ENCODE measurements at places on chromosomes 1 and 21.

GRCh38 chr1:44059212-44059611 lies 27.9 kb upstream of the SLC6A9 start:
- no peak for DNase-seq

- DNase-seq: peak; percentile 30
Observed at GRCh38 chr1:47002211-47002610, 21.3 kb upstream of the CYP4X1 start.

- DNase-seq: no peak
Observed at GRCh38 chr1:84027368-84027767, 28.4 kb upstream of the TTLL7 start.

GRCh38 chr21:27507695-27508094 lies 540.8 kb upstream of the ADAMTS5 start:
- no peak for DNase-seq

DNA sequence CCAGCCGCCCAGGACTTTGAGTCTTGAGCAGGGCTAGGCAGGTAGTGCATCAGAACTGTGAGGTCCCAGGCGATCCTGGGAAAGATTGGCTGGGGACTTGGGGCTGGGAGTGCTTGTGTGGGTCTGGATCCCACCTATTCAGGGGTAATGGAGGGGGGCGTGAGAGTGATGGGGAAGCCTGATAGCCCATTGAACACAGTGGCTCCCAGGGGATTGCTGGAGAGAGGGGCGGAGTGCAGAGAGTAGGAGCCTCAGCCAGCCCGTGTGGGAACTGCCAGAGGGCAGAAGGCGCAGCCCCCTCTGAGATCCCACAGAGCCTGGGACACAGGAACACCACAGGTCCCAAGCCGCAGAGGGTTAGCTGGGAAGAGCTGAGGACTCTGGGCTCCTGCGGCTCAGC lies 19.3 kb upstream of the PDZK1IP1 start:
- DNase-seq: no peak

DNA sequence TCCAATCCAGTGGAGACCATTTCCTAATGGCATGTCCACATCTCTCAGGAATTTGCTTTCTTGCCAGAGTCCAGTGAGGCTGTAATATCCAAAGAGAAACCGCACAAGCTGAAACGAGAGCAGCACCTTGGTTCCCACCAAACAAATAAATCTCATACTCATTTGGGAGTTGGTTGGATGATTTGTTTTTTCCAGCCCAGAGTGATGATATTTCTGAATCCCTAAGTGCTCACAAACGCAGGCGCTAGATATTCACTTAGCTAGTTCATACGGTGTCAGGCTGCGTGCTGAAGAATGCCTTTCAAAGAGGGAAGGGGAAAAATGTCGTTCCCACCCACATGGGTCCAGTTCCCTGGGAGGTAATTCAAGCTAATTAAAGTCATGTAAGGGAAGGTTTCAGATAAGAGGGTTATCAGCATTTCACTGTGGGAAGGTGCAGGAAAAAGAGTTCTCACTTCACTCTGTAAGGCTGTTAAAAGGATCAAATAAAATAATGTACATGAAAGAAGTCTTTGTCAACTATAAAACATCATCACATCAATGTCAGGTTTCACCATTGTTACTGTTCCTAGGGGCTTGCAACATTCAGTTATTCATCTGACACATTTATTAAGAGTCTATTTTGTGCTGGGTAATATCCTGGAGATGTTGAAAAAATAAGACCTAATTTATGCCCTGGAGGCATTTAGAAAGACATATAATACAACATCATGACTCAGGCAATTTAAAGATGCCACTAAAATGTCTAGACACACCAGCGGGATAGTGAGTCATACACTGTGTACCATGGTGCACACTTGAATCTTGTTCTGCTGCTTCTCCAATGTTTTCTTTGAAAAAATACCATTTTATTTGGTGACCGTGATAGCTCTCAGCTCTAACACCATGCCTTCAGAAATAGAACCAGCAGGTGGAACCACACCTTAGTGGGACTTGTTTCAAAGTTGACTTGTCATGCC lies 19.3 kb downstream of the DPT start:
- DNase-seq: peak; percentile 46

GRCh38 chr1:20787840-20788795 lies 1.0 kb upstream of the HP1BP3 start:
- no peak for DNase-seq

- DNase-seq: no peak
Observed at GRCh38 chr1:153375511-153375910, at the start of gene S100A12. Gene S100A12, minus strand, starts transcription at chr1:153375621. Its CDS starts 1,029 bp downstream, at chr1:153374592.

DNA sequence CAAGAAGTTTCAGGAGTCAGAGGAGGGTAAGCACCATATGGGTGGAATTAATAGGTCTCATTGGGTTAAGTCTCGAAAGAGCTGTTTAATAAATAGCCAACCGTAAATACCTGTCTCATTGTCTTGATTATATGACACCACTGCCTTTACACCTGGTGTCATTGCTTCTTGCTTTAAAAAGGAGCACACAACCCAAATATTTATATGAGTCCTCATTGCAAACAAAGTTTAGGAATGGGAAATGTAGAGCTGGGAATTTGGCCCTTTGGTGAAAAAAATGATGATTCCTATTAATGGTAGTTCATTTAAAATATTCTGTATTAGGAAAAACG lies 2.1 kb downstream of the BACH1 start:
- DNase-seq: no peak

- no peak for DNase-seq
Observed at GRCh38 chr1:212438831-212439237, 6.1 kb downstream of the NENF start.

DNA sequence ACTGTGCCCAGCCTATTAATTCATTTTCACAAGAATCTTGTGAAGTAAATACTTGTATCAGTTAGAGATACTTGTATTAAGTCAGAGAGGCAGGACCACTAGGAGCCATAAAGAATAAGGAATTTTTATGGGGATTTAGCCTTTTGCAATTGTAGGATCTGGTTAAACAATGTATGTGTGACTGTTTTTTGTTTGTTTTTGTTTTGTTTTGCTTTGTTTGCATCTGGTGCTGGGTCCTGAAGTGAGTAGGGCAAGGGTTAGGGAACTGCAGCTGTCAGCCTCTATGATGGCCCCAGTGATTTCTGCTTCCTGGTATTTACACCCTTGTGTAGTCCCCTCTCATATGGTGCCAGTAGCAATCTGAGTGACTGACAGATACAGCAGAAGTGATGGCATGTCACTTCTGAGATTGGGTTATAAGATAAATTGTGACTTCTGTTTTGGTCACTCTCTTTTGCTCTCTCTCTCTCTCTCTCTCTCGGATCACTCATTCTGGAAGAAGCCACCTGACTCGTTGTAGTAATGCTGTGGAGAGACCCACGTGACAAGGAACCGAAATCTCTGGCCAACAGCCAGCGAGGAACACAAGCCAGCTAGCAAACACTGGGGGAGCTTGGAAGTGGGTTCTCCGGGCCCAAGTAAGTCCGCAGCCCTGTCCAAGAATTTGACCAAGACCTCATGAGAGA lies 96.2 kb upstream of the MARK1 start:
- no peak for DNase-seq

DNA sequence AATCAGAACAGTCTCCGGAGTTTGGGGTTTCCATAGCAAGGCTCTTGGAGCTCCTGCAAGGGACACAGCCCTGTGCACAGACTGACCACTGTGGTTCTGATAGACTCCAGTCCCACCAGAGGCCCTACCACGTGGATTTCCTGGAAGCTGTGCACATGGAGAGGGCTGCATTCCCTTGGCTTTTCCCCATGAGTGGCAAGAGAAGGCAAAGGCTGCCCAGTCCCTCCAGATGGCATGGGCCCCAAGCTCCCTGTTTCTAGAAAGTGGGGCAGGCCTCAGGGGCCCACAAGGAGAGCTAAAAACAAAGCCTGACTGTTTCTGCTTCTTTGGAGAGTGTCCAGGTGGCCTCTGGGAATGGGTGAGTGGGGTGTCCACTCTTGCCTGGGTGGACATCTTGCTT lies 87.5 kb downstream of the DDX20 start:
- no peak for DNase-seq

DNA sequence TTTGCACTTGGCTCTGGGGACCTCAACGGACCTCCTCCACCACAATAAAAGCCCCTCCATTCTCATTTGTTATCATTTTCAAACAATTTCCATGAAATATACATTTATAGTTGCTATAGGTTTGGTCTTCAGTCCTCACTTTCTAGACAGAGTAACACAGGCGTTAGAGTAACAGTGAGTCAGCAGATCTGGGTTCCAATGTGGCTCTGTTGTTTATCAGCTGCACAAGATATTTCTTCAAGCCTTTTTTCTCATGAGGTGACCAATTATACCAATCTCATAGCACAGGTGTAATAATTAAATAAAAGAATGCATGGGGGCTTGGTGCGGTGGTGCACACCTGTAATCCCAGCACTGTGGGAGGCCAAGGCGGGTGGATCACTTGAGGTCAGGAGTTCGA lies 32.8 kb upstream of the PSMB2 start:
- DNase-seq: no peak

GRCh38 chr1:152506899-152507498 lies 3.6 kb upstream of the LCE5A start:
- DNase-seq: no peak

DNA sequence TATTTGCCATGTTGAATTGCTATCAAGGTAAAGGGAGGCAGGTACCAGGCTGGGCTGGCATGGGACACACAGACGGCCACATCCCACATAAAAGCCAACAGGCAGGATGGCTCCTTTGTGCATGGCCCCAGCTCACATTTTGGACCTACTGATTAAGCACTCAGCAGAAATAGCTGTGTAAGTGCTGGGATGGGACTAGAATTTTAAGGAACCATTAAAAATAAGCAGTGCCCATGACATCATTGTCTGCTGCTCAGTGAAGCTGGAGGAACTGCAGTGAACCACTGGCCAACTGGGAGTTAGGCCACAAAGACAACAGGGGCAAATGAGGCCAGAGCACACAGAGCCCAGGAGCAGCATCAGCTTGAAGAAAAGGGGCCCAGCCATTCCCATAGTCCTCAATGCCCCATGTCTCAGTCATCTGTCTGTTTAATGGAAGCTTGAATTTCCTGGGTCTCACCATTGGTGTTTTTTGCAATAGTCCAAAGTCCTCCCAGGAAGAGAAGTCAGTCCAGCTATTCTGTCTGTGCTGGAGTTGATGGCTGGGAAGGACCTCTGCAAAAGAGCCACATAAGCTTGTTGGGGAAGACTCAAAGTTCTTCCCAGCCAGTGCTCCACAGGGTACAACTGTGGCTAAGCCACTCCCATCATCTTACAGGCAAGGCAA lies 45.3 kb upstream of the TNR start:
- no peak for DNase-seq

GRCh38 chr1:229509576-229509975 lies 1.4 kb upstream of the NUP133 start:
- peak; percentile 57 for DNase-seq

DNA sequence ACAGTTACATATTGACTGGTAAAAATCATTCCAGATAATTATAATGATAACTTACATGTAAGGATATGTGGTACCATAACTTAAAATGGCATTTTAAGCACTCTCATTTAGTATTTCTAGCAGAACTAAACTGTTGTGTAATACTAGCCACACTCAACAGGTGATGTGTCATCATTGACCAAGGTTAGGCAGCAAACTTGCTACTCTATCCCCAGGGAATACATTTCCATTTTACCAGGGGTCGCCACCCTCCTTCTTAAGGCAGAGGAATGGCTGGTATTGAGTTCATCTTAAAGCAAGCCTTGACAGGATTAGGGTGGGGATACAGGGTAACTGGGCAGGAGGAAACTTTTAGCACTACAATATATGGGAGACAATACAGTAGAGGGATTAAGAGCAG lies 259.8 kb upstream of the CAMK1G start:
- no peak for DNase-seq

DNA sequence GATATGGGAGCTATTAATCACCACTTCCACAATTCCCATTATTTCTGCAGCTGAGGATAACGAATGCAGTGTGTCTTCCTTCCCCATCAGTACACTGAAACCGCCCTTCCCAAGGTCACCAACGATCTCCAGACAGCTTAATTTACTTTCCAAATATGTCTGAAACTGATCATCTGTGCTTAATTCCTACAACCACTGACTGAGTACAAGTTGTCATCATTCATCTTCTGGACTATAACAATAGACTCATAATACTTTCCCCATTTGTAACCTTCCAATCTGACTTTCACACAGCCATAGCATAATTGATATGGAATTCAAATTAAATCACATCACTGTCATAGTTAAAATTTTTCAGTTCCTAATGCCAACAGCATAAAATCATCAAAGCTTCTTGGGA lies 17.4 kb downstream of the DNM3 start:
- no peak for DNase-seq

GRCh38 chr1:41872074-41872473 lies 46.6 kb downstream of the HIVEP3 start:
- no peak for DNase-seq

GRCh38 chr1:33387625-33388024 lies 43.3 kb downstream of the PHC2 start:
- DNase-seq: no peak

DNA sequence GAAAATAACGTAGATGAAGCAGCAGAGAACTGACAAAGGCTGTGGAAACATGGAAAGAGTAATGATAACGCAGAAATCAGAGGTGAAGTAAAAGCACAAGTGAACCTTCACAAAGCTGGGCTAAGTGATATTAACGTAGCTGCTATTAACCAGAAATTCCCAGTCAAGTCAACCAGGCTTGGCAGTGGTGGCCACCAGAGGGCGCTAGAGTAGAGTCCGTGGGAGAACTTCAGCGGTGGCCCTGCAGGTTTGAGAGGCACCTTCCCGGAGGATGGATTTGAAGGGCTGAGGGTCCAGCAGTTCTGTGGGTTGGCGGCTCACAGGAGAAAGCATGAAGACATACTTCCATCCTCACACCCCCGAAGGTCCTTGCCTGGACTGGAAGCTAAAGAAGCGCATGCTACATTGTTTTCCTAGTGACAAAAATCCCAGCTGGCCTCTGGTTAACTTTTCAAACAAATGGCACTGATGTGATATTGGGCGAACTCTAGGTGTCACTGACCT lies 81.7 kb upstream of the ZNF648 start:
- DNase-seq: peak; percentile 83

DNA sequence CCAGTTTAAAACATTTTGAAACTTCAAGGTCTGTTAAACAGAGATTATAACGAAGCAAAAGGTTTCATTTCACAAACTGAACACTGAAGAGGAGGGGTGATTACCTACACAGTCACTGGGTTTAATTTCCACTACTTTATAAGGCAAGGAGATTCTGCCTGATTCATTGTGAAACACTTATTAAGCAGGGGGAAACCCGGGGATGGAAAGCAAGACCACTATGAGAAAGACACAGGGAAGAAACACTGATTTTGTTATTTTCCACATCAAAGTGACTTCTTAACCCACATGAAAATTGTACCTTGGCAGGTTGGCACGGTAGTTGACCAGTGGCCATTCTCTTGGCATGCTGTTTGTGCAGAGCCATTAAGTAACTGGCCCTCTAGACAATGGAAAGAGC lies 8.1 kb upstream of the F5 start:
- DNase-seq: no peak

GRCh38 chr21:44657635-44658540 lies at the start of gene KRTAP12-3:
Gene KRTAP12-3, plus strand, starts transcription at chr21:44657932. Its CDS starts 48 bp downstream, at chr21:44657980.
- no peak for DNase-seq

- no peak for DNase-seq
Observed at GRCh38 chr21:39198800-39199199, 15.5 kb upstream of the PSMG1 start.

All from DMS153 (cell line).